ENCODE measurements at places on chromosomes 3 and 15.

- no peak for DNase-seq
These were observed 28.7 kb downstream of the ATP13A3 start for GRCh38 chr3:194458131-194458530.

- no peak for DNase-seq
These were observed 144.7 kb upstream of the WNT5A start for GRCh38 chr3:55631766-55632331.

DNA sequence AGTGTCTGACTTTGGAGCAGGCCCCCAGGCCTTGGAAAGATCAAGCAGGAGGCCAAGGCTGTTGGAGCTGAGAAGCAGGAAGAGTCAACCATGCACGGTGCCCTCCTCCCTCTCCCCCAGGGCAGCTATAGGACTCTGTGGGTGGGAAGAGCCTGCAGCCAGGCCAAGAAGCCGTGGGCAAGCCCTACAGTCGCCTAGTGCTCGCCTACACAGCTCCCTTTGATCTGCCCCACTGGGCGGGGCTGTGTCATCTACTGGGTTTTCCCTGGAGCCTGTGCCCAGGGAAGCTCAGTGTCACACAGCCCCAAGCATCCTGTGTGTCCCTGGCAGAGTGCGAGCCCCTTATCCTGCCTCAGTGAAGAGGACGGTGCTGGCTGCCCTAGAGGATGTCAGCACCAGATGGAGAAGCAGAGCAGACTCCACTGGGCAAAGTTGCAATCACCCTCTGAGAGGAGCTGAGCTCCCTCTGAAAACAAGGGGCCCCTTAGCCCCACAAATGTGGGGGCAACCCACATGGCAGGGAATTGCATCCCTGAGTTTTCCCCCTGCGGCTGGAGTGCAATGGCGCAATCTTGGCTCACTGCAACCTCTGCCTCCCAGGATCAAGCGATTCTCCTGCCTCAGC is 72.2 kb downstream of the KLF13 start:
- DNase-seq: no peak

DNA sequence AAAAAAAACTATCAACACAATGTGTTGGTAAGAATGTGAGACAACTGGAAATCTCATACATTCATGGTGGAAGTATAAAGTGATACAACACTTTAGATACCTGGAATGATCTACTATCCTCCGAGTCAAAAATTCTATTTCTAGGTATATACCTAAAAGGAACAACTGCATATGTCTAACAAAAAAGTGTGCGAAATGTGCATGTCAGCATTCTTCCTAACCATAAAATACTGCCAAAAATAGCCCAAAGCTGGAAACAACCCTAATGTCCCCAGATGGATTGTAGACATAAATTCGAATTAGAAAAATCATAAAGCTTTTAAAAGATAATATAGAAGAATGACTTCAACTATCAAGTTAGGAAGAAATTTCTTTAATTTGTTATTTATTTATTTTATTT is 51.2 kb upstream of the FGF12 start:
- DNase-seq: no peak

DNA sequence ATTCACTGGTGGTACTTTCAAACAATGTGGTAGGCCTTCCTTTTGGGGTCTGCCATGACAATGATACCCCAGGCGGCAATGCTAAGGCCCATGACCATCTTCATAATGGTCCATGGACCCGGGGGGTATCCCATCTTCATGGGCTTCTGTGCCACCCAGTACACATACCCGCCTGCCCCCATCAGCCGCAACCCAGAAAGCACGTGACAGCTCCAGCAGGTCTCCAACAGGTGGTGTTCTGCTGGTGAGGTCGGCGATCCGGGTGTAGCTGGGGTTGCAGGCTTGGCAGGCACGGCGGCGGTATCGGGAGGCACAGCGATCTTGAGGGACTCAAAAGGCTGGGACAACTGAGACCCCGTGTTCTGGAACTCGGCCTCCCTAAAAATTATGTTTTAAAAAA is 214.5 kb downstream of the SNRPN start:
- DNase-seq: no peak

DNA sequence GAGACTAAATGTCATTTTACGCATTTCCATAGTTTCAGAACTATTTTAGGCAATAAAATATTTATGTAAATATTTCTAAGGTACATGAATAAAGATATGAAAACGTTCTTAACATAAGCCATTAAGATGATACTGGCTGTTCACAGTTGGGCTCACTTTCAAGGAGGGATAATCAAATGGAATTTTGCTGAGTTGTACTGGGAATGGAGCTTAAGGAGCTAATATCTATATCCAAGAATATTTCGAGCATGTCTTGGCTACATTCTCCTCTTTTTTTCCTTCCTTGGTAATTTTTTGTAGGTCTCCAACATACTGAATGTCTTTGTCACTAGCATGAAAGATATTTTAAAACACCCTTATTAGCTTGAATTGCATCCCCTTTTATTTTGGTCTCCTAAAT is 383.4 kb downstream of the RAP2B start:
- no peak for DNase-seq

GRCh38 chr3:37970802-37971201 is 19.8 kb upstream of the VILL start:
- no peak for DNase-seq

- DNase-seq: no peak
These were observed 158.7 kb upstream of the UBE2E2 start for GRCh38 chr3:23044463-23044862.

GRCh38 chr3:69240651-69241568 is 118.5 kb upstream of the LMOD3 start:
- DNase-seq: no peak

DNA sequence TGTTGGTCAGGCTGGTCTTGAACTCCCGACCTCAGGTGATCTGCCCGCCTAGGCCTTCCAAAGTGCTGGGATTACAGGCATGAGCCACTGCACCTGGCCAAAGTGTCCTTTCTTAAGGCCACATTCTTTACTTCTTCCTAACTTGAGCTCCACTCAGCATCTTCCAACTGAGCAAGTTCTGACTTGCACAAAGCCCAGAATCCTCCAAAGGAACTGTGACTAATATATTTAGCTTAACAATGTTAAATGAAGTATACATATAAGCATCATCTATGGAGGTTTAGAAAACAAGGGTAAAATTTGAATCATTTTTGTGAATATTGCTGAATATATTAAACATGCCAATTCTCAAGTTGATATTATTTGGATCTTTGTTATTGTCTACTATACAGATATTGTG is 93.7 kb downstream of the SHQ1 start:
- no peak for DNase-seq

- no peak for DNase-seq
These were observed 10.5 kb downstream of the KIF15 start for GRCh38 chr3:44772099-44772442.

DNA sequence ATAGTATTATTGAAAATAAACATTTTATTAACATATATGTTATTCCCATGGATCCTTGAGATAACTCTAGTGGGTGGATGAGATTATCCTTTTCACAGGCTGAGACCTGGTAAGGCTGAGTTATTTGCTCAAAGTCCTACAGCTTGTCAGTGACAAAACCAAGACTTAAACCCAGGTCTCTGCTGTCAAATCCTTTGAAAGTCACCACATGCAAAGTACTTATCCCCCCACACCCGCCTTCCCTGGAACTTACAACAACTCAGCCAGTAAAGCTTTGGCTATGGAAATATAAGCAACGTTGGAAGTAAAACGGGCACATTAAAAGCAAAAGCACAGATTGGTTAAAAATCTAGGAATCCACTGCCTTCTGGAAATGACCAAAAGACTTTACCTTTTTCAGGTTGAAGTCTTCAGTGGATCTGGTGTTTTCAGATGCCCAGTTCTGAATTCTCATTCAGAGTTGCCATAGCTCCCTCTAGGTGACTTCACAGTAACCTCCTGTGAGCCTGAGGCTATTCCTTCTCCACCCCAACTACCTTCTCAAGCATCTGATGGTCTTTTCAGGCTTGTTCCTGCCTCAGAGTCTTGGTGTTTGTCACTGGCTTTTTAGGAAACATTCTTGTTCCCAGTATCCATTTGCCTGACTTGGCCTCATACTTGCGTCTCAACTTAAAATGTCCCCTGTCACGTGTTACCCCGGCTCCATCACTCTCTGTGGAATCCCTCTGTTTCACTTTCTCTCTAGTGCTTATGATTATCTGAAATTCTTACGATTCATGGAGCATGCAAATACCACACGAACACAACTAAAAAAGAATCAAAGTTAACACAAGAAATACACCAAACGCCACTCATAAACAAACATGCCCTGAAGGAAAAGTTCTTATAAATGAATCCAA is 131.2 kb downstream of the MAGI1 start:
- DNase-seq: no peak

DNA sequence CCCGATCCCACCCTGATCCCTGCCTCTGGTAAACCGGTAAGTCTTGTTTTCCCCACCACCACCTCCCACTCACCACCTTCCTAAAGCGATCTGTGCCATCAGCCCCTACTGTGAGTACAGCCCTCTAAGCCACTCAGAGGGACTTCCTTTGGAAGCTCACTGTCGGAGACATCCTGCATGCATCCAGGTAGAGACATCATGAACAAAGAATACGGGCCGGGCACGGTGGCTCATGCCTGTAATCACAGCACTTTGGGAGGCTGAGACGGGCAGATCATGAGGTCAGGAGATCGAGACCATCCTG is 13.7 kb upstream of the PCSK6 start:
- no peak for DNase-seq

GRCh38 chr3:100354850-100355249 is 20.3 kb downstream of the NIT2 start:
- no peak for DNase-seq

DNA sequence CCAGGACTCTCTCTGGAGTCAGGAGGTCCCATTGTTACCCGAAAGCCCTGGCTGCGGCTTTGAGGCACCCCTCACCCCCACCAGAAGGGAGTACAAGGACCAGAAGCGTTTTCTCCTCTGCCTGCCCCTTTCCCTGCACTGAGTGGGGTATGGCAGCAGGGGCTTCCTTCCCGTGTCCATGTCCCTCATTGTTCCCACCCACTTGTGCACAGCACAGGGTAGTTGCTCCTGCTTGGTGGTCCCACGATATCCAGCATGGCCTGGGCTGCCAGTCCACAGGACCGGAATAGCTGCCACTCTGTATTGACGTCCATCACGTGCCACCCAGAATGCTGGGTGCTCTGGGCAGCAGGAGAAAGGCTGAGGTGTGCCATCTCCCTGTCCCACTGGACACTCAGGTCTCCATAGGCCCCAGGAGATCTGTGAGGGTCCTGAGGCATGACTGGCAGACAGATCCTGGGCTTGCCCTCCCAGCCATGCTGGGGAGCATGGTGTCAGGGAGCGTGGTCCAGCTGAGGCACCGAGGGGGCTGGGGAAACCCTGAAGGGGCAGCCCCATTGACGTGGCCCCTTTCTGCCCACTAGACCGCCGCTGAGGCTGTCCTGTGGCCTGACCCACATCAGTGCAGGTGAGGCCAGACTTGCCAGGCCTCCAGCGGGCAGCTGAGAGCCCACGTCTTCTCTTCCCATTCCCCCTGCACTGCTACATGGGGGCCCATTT is 45.3 kb upstream of the SEC22A start:
- DNase-seq: no peak

GRCh38 chr15:72182673-72183072 is 14.9 kb downstream of the GRAMD2A start:
- DNase-seq: no peak

DNA sequence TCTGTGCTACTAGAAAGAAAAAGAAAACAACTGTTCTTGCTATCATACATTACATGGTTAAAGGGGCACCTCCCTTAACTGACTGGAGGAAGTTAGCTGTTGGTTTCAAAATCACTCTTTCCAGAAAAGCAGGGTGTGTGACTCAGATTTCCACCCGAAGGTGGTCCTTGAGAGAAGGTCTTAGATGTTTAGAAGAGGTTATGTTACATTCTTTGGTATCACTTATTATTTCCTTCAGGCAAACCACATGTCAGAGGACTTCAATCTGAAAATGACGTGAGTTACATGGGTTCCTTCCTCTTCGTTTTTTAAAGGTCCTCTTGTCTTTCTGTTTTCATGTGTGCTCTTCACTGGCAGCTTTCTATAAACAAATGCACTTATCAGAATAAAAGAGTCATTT is 307.9 kb upstream of the CBLB start:
- DNase-seq: no peak

- no peak for DNase-seq
These were observed 33.9 kb upstream of the SLC41A3 start for GRCh38 chr3:126117786-126118185.

DNA sequence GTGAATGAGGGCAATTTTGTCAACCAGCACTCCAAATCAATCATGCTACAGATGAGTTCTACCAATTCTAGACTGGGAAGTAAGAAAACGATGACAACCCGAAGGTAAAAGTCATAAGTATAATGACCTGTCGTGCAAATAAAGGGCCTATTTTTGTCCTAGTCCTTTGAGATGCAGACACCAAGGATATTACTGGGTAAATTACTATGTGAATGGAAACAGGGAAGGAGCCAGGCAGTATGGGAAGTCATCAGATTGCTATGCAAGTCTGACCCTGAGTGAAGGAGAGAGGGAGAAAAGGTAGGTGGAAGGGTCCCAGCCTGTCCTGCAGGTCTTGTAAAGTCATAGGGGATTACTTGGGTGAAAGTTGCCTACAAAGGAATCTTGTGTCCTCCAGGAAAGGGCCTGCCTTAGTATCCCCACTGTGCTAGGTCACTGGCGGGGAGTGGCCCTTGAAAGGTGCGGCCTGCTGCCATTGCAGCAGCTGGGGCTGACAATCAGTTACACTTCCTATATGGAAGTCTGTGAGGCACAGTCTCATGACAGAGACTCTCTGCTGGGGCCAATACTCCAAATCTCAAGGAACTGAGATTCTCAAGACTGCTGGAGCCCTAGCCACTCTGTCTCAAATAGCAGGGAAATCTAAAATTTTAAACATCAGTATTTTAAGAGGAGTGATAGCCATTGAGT is 149.9 kb upstream of the SLC2A2 start:
- no peak for DNase-seq

DNA sequence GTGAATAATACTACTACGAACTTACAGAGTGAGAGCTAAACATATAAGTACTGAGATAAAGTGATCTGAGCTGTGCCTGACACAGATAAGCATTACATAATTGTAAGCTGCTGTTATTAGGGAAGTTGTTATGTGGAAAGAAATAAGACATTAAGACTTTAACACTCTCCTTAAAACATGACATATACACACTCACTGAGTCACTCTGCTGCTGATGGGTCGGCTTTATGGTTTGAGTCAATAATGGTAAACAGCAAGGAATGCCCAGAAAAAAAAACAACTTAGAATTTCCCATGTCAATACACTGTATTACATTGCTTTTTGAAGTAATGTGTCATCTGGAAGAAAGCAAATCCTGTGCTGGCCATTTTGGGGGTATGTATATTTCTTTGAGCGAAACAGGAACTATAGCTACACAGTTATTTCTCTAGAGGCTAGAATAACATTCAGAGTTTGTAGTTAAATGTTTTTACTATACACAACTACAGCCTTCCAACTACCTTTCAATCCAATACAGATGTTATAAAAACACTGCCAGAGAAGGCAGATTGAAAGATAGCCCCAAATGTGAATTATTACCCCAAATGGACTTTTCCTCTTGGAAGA is 22.8 kb upstream of the SPRED1 start:
- no peak for DNase-seq

GRCh38 chr3:99635348-99635747 is 3.0 kb upstream of the COL8A1 start:
- no peak for DNase-seq

- DNase-seq: no peak
These were observed 206.8 kb downstream of the MAGI1 start for GRCh38 chr3:65831733-65832425.

Data from T-helper 2 cell (primary cell).